T-helper 22 cell (primary cell): ENCODE measurements at places on chromosomes 4 and X.

GRCh38 chr4:123419885-123420755 lies 23.5 kb downstream of the SPRY1 start:
- no peak for DNase-seq

GRCh38 chrX:43949669-43950068 lies 23.5 kb downstream of the NDP start:
- DNase-seq: no peak

GRCh38 chr4:111775556-111776297 lies 369.5 kb upstream of the FAM241A start:
- DNase-seq: no peak

DNA sequence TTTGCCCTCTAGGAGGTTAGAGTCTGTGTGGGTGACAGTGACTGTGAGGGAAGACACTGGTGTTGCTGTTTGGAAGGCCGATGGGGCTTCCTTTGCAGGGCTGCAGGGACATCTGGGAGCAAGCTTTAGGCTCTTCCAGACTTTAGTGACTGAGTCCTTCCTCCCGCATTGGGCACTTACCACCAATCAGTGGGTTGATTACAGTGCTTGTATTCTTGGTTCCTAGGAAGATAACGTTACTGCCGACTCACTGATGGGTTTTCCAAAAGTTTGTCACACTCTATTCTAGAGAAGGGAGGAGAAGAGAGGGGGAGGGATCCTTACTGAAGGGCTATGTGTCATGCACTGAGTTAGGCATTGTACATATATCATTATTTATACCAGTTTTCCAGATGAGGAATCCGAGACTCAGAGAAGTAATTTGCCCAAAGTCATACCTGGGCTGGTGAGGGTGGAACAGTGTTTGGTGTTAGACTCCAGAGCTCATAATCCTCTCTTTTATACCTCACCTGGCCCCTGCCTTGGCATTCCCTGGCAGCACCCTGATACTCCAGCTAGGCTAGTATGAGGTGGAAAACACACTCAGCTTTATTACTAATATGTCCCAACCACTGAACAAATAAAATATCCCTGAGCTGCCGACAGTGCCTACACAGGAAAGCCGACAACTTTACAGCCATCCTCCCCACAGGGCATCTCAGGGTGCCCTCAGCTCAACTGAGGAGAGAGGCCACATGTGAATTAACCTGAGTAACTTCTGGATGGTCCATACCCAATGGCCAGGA lies 3.8 kb downstream of the CHST7 start:
- DNase-seq: no peak

- DNase-seq: no peak
Measured at GRCh38 chr4:182367153-182367552, 124.0 kb downstream of the TENM3 start.

- no peak for DNase-seq
Measured at GRCh38 chr4:175708739-175709138, 103.3 kb downstream of the GPM6A start.

- DNase-seq: no peak
Measured at GRCh38 chrX:22760513-22761057, 239.2 kb upstream of the DDX53 start.

GRCh38 chr4:80387390-80388283 lies 52.1 kb downstream of the CFAP299 start:
- DNase-seq: no peak

GRCh38 chr4:128295255-128295654 lies 7.6 kb upstream of the PGRMC2 start:
- DNase-seq: no peak

- no peak for DNase-seq
Measured at GRCh38 chr4:87541956-87542709, 13.0 kb upstream of the SPARCL1 start.

- no peak for DNase-seq
Measured at GRCh38 chrX:1011691-1012283, 200.7 kb downstream of the CRLF2 start.

DNA sequence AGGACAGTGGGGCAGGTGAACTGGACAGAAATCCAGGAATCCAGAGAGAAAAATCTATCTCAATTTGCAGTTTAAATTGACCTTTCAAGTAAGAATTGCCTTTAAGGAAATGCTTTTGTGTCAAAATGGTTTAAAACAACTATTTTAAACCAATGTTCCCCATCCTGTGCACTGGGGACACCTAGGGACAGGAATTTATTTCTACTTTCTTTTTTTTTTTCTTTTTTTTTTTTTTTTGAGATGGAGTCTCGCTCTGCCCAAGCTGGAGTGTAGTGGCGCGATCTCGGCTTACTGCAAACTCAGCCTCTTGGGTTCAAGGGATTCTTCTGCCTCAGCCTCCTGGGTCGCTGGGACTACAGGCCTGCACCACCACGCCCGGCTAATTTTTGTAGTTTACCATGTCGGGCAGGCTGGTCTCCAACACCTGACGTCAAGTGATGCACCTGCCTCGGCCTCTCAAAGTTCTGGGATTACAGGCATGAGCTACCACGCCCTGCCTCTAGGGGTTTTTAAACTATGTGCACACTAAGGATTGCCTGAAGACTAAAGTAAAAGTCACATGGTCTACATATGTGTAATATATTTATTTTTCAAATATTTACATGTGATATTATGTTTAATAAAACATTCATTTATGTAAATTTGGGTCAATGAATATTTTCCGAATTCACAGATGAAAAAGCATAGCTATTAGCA lies 1213.4 kb downstream of the STIM2 start:
- DNase-seq: no peak

DNA sequence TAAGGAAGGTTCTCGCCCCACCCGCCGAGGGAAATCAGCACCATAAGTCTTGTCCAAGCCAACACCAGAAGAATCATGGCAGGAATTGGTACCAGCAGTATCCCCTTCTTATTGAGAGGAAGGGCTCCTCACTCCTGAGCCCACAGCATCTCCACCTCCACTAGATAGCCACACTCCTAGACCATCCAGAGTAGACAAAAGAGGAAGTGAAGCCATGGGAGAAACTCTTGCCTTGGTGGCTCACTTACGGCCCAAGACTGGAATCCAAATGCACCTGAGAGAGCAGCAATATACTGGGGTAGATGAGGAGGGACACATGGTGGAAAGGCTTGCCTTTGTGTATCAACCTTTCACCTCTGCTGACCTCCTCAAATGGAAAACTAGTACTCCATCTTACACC lies 255.3 kb upstream of the PRKX start:
- no peak for DNase-seq

- DNase-seq: no peak
Measured at GRCh38 chr4:105504744-105505143, 30.9 kb upstream of the PPA2 start.

- no peak for DNase-seq
Measured at GRCh38 chr4:931194-931959, 739 bp downstream of the GAK start.

DNA sequence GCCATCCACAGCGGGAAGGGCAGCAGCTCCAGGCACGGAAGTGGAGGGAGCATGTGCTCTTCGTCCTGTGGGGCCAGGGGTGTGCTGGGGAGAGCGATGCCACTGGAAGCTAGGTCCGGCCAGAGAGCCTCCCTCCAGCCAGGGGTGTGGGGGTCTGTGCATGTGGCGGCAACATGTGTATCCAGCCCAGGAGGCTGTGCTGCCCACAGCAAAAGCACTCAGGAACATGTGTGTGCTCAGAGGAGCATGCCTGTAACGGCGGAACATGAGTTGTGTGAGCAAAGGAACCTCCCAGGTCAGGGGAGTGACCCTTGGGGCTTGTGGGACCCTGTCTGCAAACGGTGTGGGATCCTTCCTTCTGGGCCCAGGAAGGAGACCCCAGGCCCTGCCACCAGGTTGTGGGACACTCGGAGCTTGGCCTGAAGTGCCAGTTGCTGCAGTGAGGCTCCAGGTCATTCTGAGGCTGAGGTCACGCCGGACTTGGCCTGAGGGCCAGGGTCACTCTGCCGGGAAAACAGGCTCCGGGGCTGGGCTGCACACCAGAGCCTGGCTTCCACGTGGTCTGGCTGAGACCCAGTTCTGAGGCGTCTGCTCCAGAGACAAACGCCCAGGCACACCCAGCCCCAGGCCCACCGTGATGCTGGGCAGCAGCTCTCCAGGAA lies 37.2 kb downstream of the CPLX1 start:
- no peak for DNase-seq

DNA sequence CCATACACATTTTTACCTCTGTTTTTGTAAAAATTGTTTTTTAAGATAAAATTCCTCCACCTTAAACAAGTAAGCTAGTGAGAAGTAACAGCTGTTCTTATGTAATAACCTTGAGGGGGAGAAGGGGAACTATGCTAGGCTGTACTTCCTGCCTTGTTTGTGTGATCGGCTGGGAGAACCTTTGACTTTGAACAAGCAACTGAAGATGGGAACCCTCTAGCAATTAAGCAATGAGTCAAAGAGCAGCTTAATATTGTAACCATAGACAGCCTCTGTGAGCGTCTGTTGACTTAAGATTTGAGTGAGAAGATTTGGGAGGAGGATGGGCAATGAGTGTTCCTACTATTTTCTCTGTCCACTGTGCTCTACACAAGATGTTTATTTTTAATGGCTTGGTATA lies 135.1 kb downstream of the SCLT1 start:
- no peak for DNase-seq

- DNase-seq: no peak
Measured at GRCh38 chrX:132015875-132016274, 7.2 kb upstream of the STK26 start.

DNA sequence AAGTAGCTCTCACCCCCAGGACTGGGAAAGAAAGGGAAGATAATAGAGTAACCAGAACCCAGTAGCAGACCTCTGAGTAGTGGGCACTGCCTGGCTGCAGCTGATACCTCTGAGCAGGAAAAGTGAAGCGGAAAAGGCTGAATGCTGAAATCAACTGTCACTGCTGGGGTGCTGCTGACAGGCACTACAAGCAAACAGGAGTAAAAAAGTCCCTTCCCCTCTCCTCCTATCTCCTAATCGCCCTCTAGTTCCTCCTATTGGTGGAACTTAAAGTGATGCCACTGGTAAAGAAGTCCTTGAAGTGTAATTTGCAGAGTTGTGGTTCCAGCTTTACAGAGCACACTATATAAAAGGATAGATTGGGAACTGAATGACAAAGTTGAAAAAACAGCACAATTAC lies 32.8 kb upstream of the GLRB start:
- DNase-seq: no peak
